ENCODE measurements at places on chromosomes 12 and 14. TPM values are rescaled to one million over a fixed set of nuclear protein-coding genes. Genes with fewer than 3 reads are reported as not detected.

GRCh38 chr12:91058786-91059185 is 962 bp upstream of the KERA start:
- no peak overlapping the region for H3K4me3 ChIP-seq
- H3K27me3 ChIP-seq, result no peaks in the 10 kb centered on the region
- H3K27ac ChIP-seq, result no peak overlapping the region
- no peaks in the 10 kb centered on the region for H3K4me1 ChIP-seq

DNA sequence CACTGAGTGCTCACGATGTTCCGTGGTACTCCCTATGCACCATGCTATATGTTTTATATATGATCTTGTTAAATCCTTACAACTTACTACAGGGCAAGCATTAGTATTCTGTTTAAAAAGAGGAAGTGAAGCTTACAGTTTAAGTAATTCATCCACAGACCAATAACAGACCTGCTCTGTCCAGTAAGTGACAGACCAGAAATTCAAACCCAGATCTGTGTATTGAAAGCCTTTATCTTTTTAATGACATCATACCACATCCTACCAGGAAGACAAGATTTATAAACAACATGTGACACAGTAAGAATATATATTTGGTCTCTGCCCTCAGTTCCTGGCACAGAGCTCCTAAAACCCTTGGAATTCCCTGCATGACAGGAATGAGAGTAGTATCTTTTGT is 206.5 kb downstream of the STXBP6 start:
- H3K36me3 ChIP-seq, result no peaks in the 10 kb centered on the region
- H3K27me3 ChIP-seq, result peaks cover 13% of the 10 kb centered on the region
- no peaks in the 10 kb centered on the region for H3K4me1 ChIP-seq
- H3K27ac ChIP-seq, result no peak overlapping the region
- no peak for DNase-seq

- H3K27ac ChIP-seq, result no peak overlapping the region
- H3K36me3 ChIP-seq, result peaks cover 3% of the 10 kb centered on the region
- no peak overlapping the region for H3K4me3 ChIP-seq
- no peak for DNase-seq
These were observed 7.7 kb downstream of the FOS start for GRCh38 chr14:75286313-75286712.

DNA sequence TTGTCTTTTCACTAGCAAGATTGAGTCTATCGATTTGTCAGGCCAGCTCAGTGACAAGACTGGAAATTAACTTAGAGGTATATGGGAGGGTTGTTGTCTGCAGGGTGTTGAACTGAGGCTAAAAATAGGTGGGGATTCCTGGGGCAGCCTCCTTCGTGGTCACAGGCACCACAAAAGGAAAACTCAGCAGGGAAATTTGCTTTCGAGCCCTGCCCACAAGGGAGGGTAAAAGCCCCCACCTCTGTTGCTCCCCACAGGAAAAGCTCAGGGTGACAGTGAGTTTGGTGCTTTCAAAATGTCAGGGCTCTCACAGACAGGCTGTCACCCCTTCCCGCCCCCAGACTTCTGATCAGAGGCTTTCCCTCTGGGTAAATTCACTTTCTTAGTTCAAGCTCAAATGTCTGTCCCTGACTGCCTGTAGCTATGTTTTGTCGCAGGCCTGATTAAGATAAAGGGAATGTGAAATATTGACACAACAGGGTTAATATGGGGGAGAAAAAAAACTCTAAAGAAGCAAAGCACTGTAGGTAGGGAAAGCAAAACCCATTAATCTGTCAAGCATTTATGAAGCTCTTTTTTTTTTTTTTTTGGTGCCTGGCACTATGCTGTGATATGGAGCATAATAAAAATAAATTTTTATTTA is 11.7 kb upstream of the NFKBIA start:
- peak; percentile 76 for DNase-seq
- H3K27ac ChIP-seq, result peak overlapping the region; percentile 87
- H3K4me1 ChIP-seq, result peaks cover 53% of the 10 kb centered on the region
- peak overlapping the region; percentile 86 for H3K4me3 ChIP-seq

DNA sequence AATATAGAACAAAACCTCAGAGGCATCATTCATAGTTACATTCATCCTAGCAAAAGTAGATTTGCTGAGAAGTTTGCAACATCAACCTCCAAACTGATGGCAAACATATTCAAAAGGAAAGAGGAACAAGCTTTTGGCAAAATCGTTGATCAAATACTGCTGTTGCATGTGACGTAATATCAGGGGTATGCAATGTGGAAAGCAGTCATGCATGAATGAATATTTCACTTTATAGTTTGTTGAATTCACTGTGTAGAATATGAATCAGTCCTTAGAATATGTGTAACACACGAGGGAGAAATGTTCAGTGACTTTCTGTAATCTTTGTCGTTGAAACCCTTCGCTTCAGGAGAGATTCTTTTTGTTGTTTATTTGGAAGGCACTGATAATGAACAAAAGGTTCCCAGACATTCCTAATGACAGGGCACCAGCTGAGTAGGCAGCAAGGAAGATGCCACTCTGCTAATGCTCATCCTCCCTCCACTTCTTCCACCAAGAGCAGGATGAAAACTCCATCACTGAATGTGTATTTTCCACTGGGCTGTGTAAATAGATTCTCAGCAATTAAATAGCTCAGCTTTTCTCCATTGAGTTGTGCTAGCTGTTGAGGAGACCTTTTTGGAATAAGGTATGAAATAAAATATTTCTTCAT is 126.1 kb downstream of the PELI2 start:
- DNase-seq, result no peak
- H3K4me3 ChIP-seq, result no peak overlapping the region
- no peaks in the 10 kb centered on the region for H3K27me3 ChIP-seq
- no peaks in the 10 kb centered on the region for H3K4me1 ChIP-seq
- no peaks in the 10 kb centered on the region for H3K36me3 ChIP-seq

- peak within 1 kb of the TSS; percentile 86 for H3K4me3 ChIP-seq
- no peaks in the 10 kb centered on the region for H3K36me3 ChIP-seq
- H3K27ac ChIP-seq, result no peak within 1 kb of the TSS
- DNase-seq, result peak; percentile 81
- H3K27me3 ChIP-seq, result peaks cover 40% of the 10 kb centered on the region
These were observed at the start of gene B4GALNT1 for GRCh38 chr12:57632958-57633840. B4GALNT1 (minus strand) TSS chr12:57633201; CDS start chr12:57632132, 1,069 bp downstream.

GRCh38 chr14:76781648-76782051 is 20.4 kb downstream of the VASH1 start:
- no peak overlapping the region for H3K27ac ChIP-seq
- peaks cover 1% of the 10 kb centered on the region for H3K36me3 ChIP-seq
- no peak overlapping the region for H3K4me3 ChIP-seq
- no peak for DNase-seq

DNA sequence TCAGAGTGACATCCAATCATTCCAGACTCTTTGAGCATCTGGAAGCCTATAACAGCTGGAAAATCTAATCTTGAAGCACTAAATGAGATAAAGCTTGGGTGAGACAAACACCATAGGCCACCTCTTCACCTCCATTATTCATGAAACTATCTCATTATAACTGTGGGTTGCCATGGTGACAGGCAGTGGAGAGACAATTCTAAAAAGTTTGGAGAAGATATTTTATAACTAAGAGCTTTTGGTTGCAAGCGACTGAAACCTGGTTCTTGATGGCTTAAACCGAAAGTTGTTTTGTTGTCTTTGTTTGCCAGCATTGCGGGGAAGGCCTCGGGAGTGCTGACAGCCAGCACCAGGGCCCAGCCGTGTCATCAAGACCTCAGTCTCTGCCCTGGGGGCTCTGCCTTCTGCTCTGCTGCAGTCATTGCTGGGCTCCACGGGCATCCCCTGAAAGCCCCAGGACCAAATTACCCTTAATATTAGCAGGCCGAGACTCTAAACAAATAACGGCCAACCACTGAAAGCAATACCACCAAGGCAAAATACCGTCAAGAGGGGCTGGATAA is 353.6 kb upstream of the SFSWAP start:
- no peak overlapping the region for H3K4me3 ChIP-seq
- H3K36me3 ChIP-seq, result no peaks in the 10 kb centered on the region
- DNase-seq, result no peak
- no peak overlapping the region for H3K27ac ChIP-seq

DNA sequence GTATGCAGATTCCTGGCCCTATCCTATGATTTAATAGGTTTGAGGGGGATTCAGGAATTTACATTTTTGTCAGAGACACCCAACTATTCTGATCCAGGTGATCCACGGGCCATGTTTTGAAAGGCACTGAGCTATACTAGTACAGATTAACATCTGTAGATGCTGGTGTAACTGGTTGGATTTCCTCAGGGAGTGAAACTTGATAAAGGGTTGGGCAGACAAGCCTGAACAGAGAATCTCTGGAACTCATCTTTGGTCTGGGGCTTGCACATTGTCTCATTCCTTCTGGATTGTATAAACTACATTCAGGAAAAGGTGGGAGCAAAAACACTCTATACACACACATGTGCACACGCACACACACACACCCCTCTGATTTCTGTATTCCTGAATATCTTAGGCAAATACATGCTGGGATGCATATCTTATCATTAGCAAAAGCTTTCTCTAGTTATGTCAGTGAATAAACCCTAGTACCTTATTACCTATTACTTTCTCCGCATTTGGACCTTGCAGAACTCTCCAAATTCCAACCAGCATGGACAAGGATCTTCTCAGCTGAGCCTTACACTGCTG is 104.6 kb downstream of the SLC38A1 start:
- peaks cover 2% of the 10 kb centered on the region for H3K36me3 ChIP-seq
- no peaks in the 10 kb centered on the region for H3K27me3 ChIP-seq
- H3K4me1 ChIP-seq, result no peaks in the 10 kb centered on the region
- no peak for DNase-seq

The CDKL1 gene
- total RNA-seq, result 6.3 TPM

The FKBP11 gene
- 107 TPM for total RNA-seq

The SLC25A47 gene
- total RNA-seq, result not detected

The PTPRO gene
- total RNA-seq, result 0.94 TPM

The LYZ gene
- total RNA-seq, result 0.37 TPM

Measured in activated T-cell treated with anti-CD3 and anti-CD28 coated beads, Interleukin-2, amount 50 U/mL, for 72 hours (primary cell).